ENCODE measurements at places on chromosomes 12 and 14. TPM values are rescaled to one million over a fixed set of nuclear protein-coding genes. Genes with fewer than 3 reads are reported as not detected.

GRCh38 chr14:47422191-47422590 lies 253.2 kb downstream of the MDGA2 start:
- no peak for DNase-seq

DNA sequence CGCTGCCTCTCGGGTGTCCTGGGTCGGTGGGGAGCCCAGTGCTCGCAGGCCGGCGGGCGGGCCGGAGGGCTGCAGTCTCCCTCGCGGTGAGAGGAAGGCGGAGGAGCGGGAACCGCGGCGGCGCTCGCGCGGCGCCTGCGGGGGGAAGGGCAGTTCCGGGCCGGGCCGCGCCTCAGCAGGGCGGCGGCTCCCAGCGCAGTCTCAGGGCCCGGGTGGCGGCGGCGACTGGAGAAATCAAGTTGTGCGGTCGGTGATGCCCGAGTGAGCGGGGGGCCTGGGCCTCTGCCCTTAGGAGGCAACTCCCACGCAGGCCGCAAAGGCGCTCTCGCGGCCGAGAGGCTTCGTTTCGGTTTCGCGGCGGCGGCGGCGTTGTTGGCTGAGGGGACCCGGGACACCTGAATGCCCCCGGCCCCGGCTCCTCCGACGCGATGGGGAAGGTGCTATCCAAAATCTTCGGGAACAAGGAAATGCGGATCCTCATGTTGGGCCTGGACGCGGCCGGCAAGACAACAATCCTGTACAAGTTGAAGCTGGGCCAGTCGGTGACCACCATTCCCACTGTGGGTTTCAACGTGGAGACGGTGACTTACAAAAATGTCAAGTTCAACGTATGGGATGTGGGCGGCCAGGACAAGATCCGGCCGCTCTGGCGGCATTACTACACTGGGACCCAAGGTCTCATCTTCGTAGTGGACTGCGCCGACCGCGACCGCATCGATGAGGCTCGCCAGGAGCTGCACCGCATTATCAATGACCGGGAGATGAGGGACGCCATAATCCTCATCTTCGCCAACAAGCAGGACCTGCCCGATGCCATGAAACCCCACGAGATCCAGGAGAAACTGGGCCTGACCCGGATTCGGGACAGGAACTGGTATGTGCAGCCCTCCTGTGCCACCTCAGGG lies 679 bp downstream of the ARF6 start:
- DNase-seq: no peak

DNA sequence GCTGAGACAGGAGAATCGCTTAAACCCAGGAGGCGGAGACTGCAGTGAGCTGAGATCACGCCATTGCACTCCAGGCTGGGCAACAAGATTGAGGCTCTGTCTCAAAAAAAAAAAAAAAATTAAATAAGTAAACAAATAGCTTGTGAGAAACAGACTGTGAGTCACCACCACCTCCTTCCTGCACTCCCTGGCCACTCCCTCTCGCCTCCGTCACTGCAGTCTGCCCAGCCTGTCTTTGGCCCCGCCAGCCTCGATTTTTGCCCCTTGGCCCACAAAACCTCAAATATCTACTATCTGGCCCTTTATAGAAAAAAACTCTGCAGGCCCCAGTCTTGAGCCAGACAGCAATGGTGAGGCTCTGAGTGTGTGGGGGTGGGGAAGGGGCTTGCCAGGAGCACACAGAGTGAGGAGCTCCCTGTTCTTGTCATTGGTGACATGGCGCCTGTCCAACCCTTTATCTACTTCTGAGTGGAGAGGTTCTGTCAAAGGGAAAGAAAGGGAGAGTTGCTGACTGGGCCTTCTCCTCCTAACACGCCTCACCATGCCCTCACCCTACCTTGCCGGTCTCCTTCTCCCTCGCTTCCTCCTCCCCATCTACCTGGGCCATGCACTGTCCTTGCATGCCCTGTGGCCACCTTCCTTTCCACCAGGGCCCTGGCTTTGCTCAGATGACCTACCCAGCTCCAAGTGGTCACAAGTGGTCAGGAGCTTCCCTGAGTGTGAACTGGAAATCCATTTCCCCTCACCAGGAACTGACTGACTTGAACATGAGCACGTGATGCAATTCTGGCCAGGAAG lies 22.1 kb downstream of the LGMN start:
- DNase-seq: peak; percentile 69

DNA sequence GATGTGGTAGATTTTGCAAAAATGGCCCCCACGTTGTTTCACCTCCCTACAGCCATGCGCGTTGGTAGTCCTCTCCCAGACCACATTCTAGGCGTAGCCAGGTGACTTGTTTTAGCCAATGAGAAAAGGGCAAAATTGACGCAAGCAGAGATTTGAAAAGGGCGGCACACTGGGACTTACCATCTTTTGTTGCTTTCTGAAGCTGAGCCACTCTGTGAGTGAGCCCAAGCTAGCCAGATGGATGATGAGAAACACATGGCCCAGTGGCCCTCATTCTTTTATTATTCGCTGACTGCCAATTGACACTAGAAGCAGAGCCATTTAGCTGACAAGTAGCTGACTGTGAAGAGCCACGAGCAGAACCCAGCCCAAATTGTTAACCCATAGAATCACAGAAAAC lies 142.0 kb upstream of the GZMB start:
- no peak for DNase-seq

- DNase-seq: no peak
Measured at GRCh38 chr14:105602799-105603793, 76.7 kb downstream of the TMEM121 start.

DNA sequence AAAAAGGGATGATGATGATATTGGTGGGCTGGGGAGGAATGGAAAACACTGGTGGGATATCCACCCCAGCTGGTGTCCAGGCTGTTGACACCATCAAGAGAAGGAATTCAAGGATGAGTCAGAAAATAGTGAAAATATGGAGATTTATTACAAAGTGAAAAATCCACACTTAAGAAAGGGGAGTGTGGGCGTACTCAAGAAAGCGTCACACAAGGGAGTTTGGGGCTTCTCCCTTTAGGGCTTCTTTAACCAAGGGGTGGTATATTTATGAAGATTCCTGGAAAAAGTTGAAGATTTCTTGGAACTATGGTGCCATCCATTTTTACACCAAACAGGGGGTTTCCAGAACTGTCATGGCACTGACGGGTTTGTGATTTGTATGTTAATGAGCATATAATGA lies 63.1 kb upstream of the ARID2 start:
- DNase-seq: no peak

DNA sequence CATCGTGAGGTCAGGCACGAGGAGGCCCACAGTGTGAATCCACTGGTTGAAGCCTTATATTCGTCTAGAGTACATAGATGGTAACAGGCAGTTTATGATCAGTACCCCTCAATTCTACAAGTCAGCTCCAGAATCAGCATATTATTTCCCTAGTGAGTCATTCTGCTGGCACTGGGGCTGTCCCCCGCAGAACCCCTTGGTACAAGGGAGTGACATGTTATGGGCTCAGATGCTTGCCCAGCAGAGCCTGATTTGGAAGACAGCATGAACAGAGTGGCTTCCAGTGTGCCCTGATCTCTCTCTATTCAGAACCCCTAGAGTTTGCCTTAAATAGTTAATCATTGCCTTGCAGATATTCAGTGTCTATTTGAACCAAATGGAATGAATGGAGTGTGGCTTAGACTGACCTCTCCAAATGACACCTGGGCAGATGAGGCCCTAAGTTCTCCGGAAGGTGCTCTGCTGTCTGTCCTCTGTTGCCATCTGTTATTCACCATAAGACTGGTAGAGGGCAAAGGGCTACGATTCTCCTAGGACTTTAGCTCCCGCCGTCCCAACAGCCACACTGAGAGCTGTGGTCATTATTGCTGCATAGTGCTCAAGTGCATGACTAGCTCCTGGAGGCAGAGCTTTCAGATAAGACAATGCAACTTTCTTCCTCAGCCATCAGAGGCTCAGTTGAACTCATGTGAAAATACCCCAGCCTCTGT lies 41.1 kb downstream of the CACNA2D4 start:
- DNase-seq: no peak

GRCh38 chr14:51929166-51929565 lies 60.2 kb upstream of the RTRAF start:
- DNase-seq: no peak

GRCh38 chr14:80584744-80585505 lies 356.6 kb downstream of the CEP128 start:
- peak; percentile 95 for DNase-seq

GRCh38 chr14:75515629-75515996 lies 6.7 kb upstream of the BATF start:
- DNase-seq: no peak

GRCh38 chr12:123779551-123779950 lies 17.4 kb downstream of the DNAH10 start:
- DNase-seq: no peak

DNA sequence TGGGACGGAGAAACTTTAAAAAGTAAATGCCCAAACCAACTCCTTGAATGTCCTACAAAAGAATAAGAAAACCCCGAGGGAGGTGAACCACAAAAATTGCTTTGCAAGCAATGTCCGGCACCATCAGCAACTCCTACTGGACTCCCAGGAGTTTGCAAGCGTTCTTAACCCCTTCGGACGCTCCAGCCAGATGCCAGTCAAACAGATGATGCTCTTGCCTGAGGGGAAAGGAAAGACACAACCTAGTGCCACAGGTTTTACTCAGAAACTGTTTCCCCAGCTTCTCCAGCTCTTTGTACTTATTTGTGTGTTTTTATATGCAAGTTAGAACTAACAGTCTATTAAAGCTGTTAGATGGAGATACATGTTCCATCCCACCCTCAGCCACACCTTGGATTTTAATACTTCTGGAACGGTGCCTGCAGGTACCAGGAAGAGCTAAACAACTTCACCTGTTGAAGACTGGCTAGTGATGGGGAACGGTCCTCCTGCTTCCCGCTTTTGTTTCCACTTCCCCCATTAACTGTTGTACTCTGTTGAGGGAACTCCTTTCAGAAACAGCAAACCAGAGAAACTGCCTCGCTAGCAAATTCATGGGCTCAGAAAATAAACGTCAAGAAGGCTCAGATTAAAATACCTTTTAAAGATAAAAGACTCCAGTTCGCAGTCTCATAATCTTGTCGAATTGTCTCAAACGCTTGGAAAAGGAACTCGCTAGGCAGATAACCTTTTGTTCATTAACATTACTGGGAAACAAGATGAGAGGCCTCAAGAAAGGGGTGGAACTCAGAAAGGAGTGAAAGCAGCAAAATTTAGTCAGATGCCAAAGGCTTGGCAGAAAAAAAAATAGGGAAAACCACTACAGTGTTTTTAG lies 1.1 kb upstream of the FERMT2 start:
- peak; percentile 69 for DNase-seq

GRCh38 chr12:85310456-85311076 lies 30.5 kb downstream of the ALX1 start:
- no peak for DNase-seq

GRCh38 chr12:110546339-110546738 lies 36.8 kb downstream of the PPTC7 start:
- DNase-seq: peak; percentile 85

- no peak for DNase-seq
Measured at GRCh38 chr12:7259060-7259459, 44.8 kb upstream of the ACSM4 start.

DNA sequence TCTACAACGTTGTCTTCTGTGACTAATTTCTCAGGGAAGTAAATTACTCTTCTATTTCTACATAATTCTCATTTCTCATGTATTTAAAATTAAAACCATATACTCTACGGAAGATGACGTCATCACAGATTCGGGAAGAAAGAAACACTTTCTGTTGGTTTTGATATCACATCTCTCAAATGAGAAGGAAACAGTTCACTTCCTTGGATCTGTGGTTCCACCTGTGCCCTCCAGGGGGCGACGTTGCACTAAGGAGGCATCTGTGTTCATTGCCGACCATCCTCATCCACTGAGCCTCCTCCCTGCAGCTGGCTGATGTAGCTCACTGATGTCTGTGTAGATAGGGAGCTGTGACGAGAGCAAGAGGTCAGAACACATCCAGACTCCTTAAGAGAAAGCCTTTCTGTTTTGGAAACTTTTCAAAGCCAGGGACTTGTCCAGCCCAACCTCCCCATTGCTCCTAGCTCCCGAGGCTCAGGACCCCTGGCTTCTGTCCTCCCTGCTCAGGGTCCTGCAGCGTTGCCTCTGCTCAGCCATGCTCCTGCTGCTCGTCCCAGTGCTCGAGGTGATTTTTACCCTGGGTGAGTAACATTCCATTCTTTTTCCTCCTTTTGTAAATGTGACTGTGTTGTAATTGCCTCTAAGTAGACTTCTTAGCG lies 172.7 kb upstream of the OR4E1 start:
- DNase-seq: no peak

GRCh38 chr14:67607646-67608045 lies 7.6 kb upstream of the PIGH start:
- DNase-seq: no peak

- DNase-seq: no peak
Measured at GRCh38 chr12:51401020-51401419, 9.8 kb upstream of the GALNT6 start.

DNA sequence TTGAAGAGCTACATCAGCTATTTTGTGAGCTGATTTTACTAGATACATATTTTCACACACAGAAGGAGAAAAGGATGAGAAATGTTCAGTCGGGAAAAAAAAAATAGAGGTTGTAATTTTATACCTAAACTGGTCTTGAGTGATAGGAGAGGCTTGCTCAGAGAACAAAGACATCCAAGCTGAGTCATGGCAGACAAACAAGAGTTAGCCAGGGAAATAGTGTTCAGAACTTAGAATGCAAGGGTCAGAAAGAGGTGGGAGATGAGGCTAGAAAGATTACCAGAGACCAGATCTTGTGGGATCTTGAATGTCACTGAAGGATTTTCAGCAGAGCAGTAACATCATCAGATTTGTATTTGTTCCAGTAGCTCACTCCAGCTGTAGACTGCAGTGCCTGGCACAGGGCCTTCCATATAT lies 121.9 kb upstream of the ATF1 start:
- DNase-seq: peak; percentile 33

DNA sequence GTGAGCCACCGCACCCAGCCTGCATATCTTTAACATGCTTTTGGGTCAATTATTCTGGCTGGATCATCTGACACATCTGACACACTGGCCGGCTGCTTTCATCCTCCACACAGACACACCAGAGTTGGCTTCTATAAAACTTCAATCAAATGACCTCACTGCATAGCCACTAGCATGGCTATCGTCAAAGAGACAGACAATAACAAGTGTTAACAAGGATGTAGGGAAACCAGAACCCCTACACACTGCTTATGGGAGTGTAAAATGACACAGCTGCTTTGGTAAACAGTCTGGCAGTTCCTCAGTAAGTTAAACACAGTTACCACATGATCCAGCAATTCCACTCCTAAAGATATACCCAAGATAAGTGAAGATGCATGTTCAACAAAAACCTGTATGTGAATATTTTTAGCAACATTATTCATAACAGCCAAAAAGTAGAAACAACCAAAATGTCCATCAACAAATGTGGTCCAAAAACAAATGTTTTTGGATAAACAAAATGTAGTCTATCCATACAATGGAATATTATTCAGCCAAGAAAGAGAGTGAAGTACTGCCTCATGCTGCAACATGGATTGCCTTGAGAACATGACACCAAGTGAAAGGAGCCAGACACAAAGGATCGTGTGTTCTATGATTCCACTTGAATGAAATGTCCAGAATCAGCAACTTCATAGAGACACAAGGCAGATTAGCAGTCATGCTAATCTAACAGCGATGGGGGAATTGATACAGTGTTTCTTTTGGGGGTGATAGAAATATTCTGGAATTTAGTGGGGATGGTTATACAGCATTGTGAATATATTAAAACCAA lies 10.1 kb downstream of the KDM2B start:
- DNase-seq: no peak

GRCh38 chr12:89856431-89856830 lies 147.8 kb upstream of the ATP2B1 start:
- DNase-seq: no peak

DIO3 gene
- total RNA-seq: not detected

RNASE3 gene
- not detected for total RNA-seq

RILPL1 gene
- total RNA-seq: 15.3 TPM

PPP1R1A gene
- not detected for total RNA-seq

IFNG-AS1 gene
- not detected for total RNA-seq

VRTN gene
- total RNA-seq: not detected

DHRS4 gene
- 24.1 TPM for total RNA-seq

MYO1H gene
- not detected for total RNA-seq

Measured in PC-9 (cell line).